ENCODE measurements at places on chromosomes 3 and 15. TPM values are rescaled to one million over a fixed set of nuclear protein-coding genes. Genes with fewer than 3 reads are reported as not detected.

GXYLT2 gene
- not detected for polyA plus RNA-seq

DNA sequence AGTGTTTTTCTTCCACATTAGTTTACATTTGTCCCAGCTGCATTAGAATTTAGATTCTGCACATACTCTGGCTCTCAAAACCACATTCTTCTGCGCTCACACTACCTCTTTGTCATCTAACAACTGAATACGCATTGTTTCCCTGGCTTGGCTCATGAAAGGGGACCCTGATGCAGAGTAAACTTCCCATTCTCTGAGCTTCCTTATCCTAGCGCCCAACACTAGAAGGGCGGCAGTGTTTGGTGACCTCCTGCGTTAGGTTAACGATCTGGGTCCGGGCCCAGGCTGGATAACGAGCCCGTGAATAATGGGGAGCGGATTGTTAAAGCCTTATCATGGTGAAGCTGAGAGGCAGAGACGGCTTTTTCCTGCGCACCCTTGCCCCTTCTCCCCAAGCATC lies 63.9 kb downstream of the ETV5 start:
- no peak for DNase-seq

CDHR4 gene
- polyA plus RNA-seq = not detected

SLC27A2 gene
- polyA plus RNA-seq = not detected

LDHAL6B gene
- polyA plus RNA-seq = not detected

Data from CD14-positive monocyte (primary cell).